ENCODE measurements at places on chromosomes 1 and 21.

DNA sequence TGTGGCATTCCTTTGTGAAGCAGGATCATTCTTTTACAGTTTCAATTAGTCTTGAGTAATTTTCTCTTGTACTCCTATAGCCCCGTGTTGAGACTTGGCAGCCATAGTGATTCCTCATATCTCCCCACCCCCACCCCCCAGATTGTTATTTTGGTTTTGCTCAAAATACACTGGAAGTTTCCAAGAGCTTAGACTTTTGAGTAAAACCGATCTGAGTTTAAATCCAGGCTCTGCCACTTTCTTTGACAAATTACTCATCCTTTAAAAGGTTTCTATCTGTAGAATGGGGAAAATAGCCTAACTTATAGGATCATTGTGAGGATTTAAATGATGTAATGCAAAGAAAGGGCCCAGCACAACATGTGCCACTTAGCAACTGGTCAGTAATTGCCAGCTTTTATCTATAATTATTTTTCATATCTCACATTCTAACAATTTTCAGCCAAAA is 53.1 kb upstream of the RC3H1 start:
- no peaks in the 10 kb centered on the region for H3K27me3 ChIP-seq
- H3K4me3 ChIP-seq: no peak overlapping the region
- H3K27ac ChIP-seq: no peak overlapping the region
- no peaks in the 10 kb centered on the region for H3K36me3 ChIP-seq
- no peaks in the 10 kb centered on the region for H3K4me1 ChIP-seq

DNA sequence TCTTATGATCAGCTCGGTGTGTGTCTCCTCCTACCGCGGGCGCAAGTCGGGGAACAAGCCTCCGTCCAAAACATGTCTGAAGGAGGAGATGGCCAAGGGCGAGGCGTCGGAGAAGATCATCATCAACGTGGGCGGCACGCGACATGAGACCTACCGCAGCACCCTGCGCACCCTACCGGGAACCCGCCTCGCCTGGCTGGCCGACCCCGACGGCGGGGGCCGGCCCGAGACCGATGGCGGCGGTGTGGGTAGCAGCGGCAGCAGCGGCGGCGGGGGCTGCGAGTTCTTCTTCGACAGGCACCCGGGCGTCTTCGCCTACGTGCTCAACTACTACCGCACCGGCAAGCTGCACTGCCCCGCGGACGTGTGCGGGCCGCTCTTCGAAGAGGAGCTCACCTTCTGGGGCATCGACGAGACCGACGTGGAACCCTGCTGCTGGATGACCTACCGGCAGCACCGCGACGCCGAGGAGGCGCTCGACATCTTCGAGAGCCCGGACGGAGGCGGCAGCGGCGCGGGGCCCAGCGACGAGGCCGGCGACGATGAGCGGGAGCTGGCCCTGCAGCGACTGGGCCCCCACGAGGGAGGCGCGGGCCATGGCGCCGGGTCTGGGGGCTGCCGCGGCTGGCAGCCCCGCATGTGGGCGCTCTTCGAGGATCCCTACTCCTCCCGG is 1.5 kb downstream of the KCNC4 start:
- H3K27ac ChIP-seq: no peak overlapping the region
- H3K36me3 ChIP-seq: no peaks in the 10 kb centered on the region
- H3K4me3 ChIP-seq: peak overlapping the region; percentile 87
- H3K4me1 ChIP-seq: no peaks in the 10 kb centered on the region
- H3K27me3 ChIP-seq: no peaks in the 10 kb centered on the region

- H3K36me3 ChIP-seq: no peaks in the 10 kb centered on the region
- H3K4me1 ChIP-seq: no peaks in the 10 kb centered on the region
- peak; percentile 50 for DNase-seq
- H3K27me3 ChIP-seq: no peaks in the 10 kb centered on the region
- H3K27ac ChIP-seq: no peak overlapping the region
Measured at GRCh38 chr1:26285366-26286063, 5.6 kb downstream of the SH3BGRL3 start.

DNA sequence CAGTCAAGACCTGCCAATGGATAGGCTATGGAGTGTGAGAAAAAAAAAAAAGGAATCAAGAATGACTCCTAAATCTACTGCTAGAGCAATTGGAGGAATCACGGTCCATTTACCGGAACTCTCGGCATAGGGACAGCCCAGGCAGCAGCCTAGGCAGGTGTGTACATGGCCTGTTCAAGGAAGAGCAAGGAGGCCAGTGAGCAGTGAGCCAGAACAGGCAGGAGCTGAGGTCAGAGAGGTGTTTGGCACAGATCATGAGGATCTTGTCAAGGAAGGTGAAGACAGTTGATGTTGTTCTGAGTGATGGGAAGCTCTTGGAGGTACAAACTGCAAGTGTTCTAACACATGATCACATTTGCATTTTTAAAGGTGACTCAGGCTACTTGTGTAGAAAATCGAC is 40.6 kb upstream of the HHAT start:
- no peak for DNase-seq
- no peaks in the 10 kb centered on the region for H3K36me3 ChIP-seq
- no peaks in the 10 kb centered on the region for H3K4me1 ChIP-seq
- no peaks in the 10 kb centered on the region for H3K27me3 ChIP-seq
- H3K4me3 ChIP-seq: no peak overlapping the region
- no peak overlapping the region for H3K27ac ChIP-seq

- no peak for DNase-seq
- no peaks in the 10 kb centered on the region for H3K27me3 ChIP-seq
- no peaks in the 10 kb centered on the region for H3K36me3 ChIP-seq
Measured at GRCh38 chr1:64095832-64096231, 107.6 kb upstream of the UBE2U start.

DNA sequence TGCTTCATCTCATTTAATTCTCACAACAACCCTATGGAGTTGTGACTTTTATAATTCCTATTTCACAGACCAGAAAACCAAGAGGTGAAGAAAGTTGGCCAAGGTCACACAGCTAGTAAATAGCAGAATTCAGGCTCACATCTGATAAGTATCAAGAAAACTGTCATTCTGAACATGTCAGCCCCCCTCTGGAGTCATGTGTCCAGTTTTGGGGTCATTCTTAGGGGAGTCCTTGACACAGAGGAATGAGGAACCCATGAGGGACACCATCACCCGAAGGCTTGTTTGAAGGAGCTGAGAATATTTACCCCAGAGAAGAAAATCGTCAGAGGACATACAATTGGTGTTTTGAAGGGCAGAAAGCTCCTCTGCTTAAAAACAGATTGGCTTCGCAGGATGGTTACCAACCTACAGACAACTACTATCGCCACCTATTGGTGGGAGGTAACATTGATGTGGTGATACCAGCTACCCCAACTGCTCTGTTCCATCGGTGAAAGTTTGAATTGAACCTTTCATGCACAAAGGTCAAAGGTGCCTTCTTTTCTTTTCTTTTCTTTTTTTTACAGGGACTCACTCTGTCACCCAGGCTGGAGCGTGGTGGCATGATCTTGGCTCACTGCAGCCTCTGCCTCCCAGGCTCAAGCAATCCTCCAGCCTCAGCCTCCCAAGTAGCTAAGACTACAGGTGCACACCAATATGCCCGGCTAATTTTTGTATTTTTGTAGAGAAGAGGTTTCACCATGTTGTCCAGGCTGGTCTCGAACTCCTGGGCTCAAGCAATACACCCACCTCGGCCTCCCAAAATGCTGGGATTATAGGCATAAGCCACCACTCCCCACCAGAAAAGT is 31.3 kb downstream of the NCMAP start:
- no peaks in the 10 kb centered on the region for H3K4me1 ChIP-seq
- H3K27me3 ChIP-seq: no peaks in the 10 kb centered on the region
- H3K4me3 ChIP-seq: no peak overlapping the region
- no peak overlapping the region for H3K27ac ChIP-seq
- H3K36me3 ChIP-seq: no peaks in the 10 kb centered on the region
- no peak for DNase-seq

DNA sequence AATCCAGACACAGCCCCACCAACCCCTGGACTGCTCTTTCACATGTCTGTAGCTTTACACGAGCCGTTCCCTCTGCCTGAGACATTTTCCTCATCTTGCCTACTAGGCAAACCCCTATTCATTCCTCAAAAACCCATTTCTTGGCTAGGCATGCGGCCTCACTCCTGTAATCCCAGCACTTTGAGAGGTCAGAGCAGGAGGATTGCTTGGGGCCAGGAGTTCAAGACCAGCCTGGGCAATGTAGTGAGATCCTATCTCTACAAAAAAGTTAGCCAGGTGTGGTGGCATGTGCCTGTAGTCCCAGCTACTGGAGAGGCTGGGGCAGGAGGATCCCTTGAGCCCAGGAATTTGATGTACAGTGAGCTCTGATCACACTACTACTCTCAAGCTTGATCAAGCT is 5.2 kb upstream of the AUNIP start:
- no peak overlapping the region for H3K27ac ChIP-seq
- no peaks in the 10 kb centered on the region for H3K27me3 ChIP-seq
- no peak for DNase-seq
- H3K36me3 ChIP-seq: no peaks in the 10 kb centered on the region
- no peak overlapping the region for H3K4me3 ChIP-seq
- H3K4me1 ChIP-seq: no peaks in the 10 kb centered on the region

DNA sequence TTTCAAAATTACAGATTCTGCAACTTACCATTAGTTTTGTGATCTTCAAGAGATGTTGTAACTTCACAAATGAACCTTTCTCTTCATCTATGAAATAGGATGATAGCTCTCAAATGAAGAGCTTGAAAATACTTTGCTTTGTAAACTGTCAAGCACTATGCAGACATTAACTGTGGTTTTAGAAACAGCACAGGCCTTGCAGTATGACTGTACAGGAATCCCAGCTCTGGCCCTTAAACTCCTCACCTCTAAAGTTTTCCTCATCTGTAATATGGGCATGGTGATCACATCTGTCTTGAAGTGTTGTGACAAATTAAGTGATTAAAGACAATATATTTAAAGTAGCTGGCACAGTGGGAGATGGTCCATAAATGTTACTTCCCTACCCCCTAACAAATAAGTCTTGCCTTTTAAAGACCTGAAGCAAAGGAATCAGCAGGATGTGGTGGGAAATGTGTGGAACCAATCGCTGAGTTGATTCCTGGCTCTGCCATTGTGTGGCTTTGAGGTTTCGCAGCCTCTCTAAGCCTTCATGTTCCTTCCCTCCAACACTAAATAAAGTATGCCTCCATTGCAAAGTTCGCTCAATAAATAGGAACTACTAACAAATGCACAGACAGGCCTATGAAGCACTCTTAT is 5.5 kb upstream of the PTP4A2 start:
- H3K36me3 ChIP-seq: no peaks in the 10 kb centered on the region
- peak overlapping the region; percentile 81 for H3K27ac ChIP-seq
- no peaks in the 10 kb centered on the region for H3K4me1 ChIP-seq
- DNase-seq: no peak
- no peak overlapping the region for H3K4me3 ChIP-seq

DNA sequence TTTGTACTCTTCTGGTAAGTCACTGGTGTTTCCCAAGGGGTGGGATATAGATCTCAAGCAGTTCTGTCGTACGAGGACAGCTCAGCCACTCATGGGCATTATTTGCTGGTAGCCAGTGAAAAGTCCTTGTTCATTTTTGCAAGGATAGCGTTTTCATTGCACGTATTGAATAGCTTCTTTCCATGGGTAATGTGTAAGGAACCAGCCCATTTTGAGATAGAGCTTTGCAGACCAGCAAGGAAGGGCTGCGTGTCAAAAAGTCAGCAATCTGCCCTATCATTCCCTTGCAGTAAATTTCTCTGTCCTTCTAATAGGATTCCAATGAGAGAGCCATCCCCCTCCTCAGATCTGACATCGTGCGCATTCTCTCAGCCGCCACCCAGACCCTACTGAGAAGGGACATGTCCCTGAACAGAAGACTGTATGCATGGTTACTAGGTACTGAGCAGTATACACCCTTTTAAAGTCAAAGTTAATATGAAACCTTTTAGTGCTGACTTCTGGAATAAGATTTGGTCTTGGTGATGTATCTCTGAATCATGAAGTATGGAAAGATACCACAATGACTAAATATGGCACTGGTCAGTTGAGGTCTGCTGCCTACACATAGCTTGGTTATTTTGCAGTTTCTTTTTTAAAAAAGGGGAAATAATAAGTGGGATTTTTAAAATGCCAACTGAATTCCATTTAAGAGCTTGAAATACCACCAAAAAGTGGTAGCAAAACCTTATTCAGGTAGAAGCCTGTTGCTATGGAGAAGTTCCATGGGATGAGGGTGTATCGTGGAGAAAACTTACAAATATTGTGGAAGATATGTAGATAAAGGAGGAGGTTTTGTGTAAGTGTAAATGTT is 55.3 kb downstream of the DOP1B start:
- H3K27me3 ChIP-seq: no peaks in the 10 kb centered on the region
- H3K27ac ChIP-seq: no peak overlapping the region
- no peaks in the 10 kb centered on the region for H3K36me3 ChIP-seq
- H3K4me1 ChIP-seq: no peaks in the 10 kb centered on the region

DNA sequence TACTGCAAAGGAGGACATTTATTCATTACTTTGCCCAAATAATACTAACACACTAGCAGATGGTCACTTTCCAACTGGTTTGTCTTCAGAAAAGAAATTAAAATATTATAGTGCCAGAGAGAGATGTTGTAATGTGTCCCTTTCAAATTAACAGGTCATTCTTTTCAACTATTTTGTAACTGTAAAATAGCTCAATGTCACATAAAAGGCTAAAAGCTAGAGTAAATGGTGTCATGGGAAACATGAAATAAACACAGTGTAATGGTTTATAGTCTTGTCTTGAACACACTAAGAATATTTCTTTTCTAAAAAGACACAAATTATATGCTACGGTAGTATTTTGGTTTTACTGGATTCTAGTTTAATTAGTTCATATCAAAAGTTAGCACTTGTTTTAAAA is 77.8 kb downstream of the ADGRL2 start:
- DNase-seq: no peak
- peaks cover 4% of the 10 kb centered on the region for H3K4me1 ChIP-seq
- H3K4me3 ChIP-seq: no peak overlapping the region
- no peaks in the 10 kb centered on the region for H3K36me3 ChIP-seq
- no peaks in the 10 kb centered on the region for H3K27me3 ChIP-seq

GRCh38 chr1:2342384-2343022 is 48.9 kb downstream of the MORN1 start:
- no peaks in the 10 kb centered on the region for H3K27me3 ChIP-seq
- H3K36me3 ChIP-seq: no peaks in the 10 kb centered on the region
- DNase-seq: peak; percentile 39
- no peak overlapping the region for H3K4me3 ChIP-seq
- no peaks in the 10 kb centered on the region for H3K4me1 ChIP-seq

GRCh38 chr1:191963286-191963685 is 195.0 kb upstream of the RGS18 start:
- DNase-seq: no peak
- no peaks in the 10 kb centered on the region for H3K27me3 ChIP-seq
- H3K36me3 ChIP-seq: no peaks in the 10 kb centered on the region
- H3K4me1 ChIP-seq: no peaks in the 10 kb centered on the region
- no peak overlapping the region for H3K4me3 ChIP-seq

- DNase-seq: no peak
- H3K36me3 ChIP-seq: peaks cover 3% of the 10 kb centered on the region
- no peaks in the 10 kb centered on the region for H3K27me3 ChIP-seq
- H3K4me1 ChIP-seq: no peaks in the 10 kb centered on the region
Measured at GRCh38 chr1:36465731-36466369, 1.7 kb upstream of the MRPS15 start.

GRCh38 chr1:208631092-208631491 is 386.9 kb upstream of the PLXNA2 start:
- H3K4me3 ChIP-seq: no peak overlapping the region
- H3K27me3 ChIP-seq: no peaks in the 10 kb centered on the region
- no peak overlapping the region for H3K27ac ChIP-seq
- no peaks in the 10 kb centered on the region for H3K4me1 ChIP-seq
- DNase-seq: no peak

GRCh38 chr1:73310797-73311381 is 887.1 kb downstream of the LRRIQ3 start:
- H3K4me3 ChIP-seq: no peak overlapping the region
- H3K4me1 ChIP-seq: no peaks in the 10 kb centered on the region
- no peak overlapping the region for H3K27ac ChIP-seq
- no peak for DNase-seq
- no peaks in the 10 kb centered on the region for H3K27me3 ChIP-seq

Data from aorta (tissue), 5 donors.